ENCODE measurements at places on chromosomes 3 and 15.

GRCh38 chr3:151330899-151331298 lies 1.6 kb upstream of the P2RY13 start:
- DNase-seq: no peak

DNA sequence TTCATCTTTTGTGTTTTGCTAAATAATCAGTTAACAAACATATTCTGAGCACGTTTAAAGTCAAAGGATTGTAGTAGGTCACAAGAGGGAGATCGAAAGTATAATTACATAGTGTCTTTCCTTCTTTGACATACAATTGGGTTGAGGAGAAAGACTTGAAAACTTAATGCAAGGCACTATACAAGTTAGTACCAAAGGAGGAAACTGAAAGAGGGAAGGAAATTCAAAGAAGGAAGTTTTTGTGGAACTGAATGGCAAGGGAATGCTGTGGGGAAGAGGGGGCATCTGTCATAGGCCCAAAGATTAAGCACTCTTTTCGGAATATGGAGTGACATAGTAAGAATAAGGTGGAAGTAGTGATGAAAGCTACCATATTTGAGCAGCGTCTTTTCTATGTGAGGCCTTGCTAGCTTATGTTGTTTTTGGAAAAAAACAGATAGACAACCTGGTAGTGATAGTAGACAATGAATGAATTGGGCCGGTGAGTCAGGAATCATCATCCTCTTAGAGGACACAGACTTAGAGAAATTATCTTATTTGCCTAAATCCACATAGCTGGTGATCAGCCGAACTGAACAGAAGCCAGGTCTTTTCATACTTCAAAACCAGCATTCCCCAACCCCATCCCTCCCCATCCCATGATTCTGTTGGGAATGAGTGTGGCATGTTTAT lies 10.2 kb downstream of the MBNL1 start:
- DNase-seq: no peak

DNA sequence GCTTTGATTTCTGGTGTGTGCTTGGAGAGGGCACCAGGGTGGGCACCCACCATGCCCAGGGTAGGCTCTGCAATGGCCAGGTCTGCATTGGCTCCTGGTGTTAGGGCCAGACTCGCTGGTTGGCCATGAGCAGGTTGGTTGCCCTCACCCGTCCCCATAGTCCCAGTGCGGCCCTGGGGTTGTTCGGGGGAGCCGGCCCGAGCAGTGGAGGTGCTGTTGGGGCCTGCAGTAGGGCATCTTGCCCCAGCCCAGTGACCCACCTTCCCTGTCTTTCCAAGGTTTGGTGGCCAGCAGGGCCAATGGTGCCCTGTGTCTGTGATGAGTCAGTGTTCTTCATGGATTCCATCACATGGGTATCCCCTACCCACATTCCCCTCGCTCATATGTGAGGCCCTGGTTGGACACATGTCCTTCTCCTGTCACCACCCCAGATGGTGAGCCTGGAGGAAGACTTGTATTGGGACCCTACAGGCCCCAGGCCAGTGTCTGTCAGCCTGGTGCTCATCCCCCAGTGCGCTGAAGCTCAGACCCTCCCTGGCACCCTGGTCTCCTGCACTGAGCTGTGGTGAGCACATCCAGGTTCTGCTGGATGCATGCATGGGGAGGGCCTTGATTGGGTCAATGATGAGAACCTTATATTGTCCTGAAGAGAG lies 190.1 kb downstream of the UBE3A start:
- DNase-seq: no peak

GRCh38 chr15:68379759-68380290 lies 52.1 kb downstream of the ITGA11 start:
- DNase-seq: no peak

- DNase-seq: no peak
Observed at GRCh38 chr15:86735247-86736040, 655.8 kb downstream of the AGBL1 start.

GRCh38 chr3:34073111-34073510 lies 274.7 kb downstream of the PDCD6IP start:
- DNase-seq: no peak

DNA sequence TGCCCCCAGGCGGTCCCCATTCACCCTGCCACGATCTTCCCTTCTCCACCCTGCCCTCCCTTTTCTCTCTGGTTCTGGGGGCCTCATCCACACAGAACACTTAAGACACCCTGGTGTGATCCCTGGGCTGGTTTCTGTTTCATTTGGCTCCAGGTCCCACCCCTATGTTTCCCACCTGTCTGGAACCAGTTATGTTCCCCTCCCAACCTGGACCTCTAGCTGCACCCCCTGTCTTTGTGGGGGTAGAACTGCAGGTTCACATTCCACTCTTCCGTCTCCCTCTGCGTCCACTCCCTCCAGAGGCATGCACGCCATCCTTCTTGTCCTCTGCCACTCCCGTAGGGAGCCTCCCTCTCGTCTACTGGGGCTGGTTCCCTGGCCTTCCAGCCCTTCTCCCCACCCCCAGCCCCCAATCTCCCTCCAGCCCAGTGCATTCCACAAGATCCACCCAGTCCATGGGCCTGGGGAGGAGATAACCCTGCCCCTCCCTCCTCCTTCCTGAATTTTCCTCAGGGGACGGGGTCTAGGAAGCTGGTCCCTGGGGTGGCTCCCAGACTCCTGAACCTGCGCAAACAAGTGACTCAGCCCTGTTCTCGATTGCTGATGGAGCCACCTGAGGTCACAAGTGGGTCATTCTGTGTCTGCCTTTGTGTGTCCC lies 73.8 kb downstream of the ABTB1 start:
- peak; percentile 92 for DNase-seq

DNA sequence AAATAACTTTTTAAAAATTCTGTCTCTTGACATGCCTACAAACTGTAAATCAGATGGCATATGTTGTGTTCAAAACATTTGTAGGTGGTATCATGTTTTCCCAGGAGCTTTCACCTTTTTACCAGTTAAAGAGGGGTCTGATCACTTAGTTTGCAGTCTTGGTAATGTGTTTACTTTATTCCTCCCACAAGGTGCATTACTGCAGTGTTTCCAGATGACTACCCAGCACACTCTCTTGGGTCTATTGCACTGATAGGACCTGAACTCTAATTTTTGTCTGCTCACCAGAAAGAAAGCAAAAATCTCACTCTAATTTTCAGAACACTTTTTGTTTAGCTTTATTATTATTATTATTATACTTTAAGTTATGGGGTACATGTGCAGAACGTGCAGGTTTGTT lies 734.1 kb downstream of the GBE1 start:
- no peak for DNase-seq

- no peak for DNase-seq
Observed at GRCh38 chr3:130662501-130662996, 84.1 kb downstream of the PIK3R4 start.

- no peak for DNase-seq
Observed at GRCh38 chr3:48436477-48436787, 3.5 kb downstream of the CCDC51 start.

DNA sequence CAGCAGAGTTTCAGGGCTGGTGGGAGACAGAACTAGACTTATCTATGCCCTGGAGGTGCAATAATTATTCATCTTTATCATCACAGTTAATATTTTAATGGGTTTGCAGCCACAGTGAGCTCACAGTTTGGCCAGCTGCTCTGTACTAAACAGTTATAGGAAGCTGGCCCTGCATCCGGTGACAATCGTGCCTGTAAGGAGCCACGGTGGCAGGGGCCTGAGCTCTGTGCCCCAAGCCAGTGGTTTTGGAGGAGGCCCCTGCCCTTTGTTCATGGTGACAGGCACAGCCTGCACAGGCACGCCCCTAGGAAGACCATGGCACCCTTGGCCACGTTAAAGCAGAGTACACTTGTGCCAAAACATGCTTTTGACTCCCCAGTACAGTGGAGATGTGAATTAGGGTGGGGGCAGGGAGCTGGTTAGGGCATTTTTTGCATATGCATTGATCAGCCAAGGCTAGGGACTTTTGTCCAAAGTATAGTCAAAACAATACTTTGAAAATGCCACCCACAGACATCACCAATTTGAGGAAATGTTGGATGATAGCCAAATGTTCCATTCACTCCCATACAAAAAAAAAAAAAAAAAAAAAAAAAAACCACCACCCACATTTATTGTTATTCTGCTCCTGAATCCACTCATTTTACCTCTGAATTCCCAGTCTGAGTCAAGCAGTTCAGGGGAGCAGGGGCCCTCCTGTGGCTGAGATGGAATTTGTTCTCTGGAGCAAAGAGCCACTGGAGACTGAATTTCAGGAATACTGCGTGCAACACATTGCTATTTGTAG lies 3.4 kb upstream of the RFTN1 start:
- no peak for DNase-seq

- DNase-seq: no peak
Observed at GRCh38 chr3:144409319-144409718, 437.7 kb downstream of the DIPK2A start.

- no peak for DNase-seq
Observed at GRCh38 chr3:183587336-183587735, 31.8 kb upstream of the KLHL6 start.

- DNase-seq: no peak
Observed at GRCh38 chr3:89562373-89562772, 455.0 kb downstream of the EPHA3 start.

DNA sequence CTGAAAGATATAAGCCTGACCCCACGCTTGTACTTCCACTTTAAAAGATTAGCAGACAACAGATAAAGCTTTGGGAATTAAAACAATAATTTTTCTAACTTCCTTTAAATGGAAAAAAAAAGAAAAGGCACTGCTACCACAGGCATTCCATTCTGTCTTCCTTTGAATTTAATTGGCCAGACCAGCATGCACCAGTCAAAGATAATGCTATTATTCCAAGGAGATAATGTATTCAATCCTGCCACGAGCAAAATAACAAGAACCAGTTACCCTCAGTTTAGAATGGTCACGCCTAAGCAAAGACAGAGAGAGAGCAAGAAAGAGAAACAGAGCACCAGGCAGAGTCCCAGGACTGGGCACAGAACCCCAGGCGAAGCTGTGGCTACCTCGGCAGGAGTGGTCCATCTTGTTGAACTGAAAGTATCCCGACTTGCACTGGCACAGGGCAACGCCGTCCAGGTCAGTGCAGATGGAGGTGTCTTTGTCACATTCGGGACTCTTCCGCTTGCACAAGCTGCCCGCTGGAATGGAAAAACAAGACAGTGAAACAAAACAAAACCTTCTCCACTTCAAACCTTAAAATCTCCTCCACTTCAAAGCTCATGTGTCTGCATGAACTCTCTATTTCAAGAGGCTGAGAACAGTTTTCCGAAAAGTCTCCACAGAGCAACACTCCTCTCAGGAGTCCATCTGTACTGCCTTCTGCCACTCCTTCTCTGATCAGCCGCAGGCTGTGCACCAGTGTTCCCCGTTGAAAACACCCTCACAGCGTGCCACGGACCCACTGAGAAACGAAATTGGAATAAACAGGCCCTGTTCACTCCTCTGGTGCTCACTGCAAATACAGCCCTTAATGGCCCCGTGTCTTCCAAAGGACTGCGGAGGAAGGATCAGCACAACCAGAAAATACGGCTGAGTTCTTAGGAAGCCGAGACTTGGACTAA lies 58.2 kb downstream of the HEG1 start:
- DNase-seq: no peak

DNA sequence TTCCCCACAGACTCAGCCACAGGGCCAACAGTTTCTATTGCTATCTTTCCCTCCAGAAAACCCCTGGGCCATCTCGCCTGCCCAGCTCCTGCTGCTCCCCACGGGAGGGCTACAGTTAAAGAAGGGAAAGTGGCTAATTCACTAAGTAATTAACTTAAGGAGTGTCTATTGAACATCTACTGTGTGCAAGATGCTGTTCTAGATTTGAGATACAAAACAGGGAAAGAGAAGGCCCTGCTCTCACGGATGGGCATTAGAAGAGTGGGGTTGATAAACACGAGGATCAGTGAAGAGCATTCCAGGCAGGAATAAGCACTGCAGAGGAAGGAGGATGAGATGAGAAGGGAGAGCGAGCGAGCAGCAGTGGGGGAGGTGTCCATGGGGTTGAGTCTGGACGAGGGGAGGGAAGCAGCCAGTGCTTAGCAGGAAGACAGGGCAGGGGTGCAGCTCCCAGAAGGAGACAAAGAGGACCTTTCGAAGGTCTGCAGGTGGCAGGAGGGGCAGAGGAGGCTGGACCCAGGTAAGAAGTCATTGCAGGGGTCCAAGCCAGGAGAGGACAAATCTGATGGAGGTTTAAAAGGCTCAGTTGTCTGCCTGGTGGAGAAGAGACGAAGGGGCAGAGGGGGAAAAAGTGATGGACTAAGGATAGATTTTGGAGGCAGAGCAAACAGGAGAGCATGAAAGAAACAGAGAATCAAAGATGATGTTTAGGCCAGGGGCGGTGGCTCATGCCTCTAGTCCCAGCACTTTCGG lies 64.7 kb downstream of the KLF15 start:
- DNase-seq: no peak

- peak; percentile 47 for DNase-seq
Observed at GRCh38 chr3:112894258-112894657, 47.6 kb upstream of the CD200R1L start.

- no peak for DNase-seq
Observed at GRCh38 chr3:50587806-50588758, 18.8 kb downstream of the HEMK1 start.

DNA sequence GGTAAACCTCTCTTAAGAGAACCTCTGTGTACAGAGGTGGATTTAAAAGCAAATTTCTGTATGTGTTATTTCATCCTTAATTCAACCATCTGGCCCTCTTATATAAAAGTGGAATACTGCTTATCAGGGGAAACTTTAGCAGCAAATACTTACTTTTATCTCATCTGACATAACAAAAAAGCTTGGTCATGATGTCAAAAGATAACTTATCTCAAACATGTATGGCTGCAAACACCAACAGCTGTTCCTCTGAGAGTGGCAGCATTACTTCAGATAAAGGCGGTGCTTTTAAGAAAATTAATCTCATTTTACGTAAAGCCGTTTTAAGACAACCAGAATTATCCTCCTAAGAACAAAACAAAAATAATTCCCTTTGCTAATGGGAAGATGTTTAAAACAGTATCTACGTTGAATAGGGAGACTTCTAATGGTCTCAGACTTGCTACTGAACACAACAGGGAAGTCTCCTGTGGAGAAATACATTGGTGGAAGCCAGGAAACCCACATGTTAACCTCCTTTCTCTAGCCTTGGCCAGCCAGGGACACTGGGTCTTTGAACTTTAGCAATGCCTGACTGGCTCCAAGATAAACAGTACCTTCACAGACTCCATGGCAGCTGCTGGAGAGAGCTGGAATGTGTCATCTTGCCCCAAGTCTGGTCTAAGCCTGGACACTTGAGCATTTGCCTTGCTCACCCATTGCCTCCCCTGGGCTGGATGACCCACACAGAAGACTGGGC lies 18.1 kb downstream of the ARRDC4 start:
- no peak for DNase-seq
